H9 (cell line): ENCODE measurements at places on chromosomes 1 and 21. TPM values are rescaled to one million over a fixed set of nuclear protein-coding genes. Genes with fewer than 3 reads are reported as not detected.
A peak's percentile ranks its signal among the peaks of the same experiment; 100 is the strongest.

- no peaks in the 10 kb centered on the region for H3K27me3 ChIP-seq
- no peak overlapping the region for H3K27ac ChIP-seq
- H3K4me3 ChIP-seq: peak overlapping the region; percentile 65
- H3K4me1 ChIP-seq: no peaks in the 10 kb centered on the region; the same call in 1 of the 2 replicates
- H3K36me3 ChIP-seq: no peaks in the 10 kb centered on the region; the same call in 1 of the 3 replicates
Measured at GRCh38 chr1:205543351-205544301, 39.2 kb downstream of the CDK18 start.

DNA sequence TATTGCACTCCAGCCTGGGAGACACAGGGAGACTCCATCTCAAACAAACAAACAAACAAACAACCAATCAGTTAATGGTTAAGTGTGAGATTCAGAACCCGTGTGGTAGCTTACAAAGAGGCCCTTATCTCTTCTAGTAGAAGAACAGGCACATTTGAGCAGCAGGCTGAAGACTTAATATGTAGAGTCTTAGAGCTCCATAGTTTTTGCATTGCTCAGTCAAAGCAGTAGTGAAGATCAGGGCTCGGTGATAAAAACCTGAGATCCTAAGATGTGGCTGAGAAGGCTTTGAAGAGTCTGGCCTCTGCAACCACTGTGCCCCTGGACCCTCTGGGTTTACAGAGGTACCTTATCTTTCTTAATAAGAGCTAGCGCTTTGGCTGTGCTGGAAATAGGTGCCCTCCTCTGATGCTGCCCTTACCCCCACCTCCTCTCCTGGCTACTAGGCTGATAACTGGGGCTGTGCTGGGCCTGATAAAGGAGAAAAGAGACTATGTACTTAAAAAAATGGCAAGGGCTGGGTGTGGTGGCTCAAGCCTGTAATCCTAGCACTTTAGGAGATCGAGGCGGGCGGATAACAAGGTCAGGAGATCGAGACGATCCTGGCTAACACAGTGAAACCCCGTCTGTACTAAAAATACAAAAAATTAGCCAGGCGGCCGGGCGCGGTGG lies 10.5 kb upstream of the UCK2 start:
- H3K27me3 ChIP-seq: no peaks in the 10 kb centered on the region
- no peaks in the 10 kb centered on the region for H3K4me1 ChIP-seq
- no peak for DNase-seq
- no peak overlapping the region for H3K27ac ChIP-seq
- H3K4me3 ChIP-seq: no peak overlapping the region
- H3K36me3 ChIP-seq: 0 out of 3 replicates have a peak, but pooled peaks cover 2% of the 10 kb centered on the region

- H3K27ac ChIP-seq: no peak overlapping the region
- H3K36me3 ChIP-seq: no peaks in the 10 kb centered on the region
- no peaks in the 10 kb centered on the region for H3K27me3 ChIP-seq
- DNase-seq: no peak
Measured at GRCh38 chr1:68213843-68214242, 18.5 kb downstream of the WLS start.

DNA sequence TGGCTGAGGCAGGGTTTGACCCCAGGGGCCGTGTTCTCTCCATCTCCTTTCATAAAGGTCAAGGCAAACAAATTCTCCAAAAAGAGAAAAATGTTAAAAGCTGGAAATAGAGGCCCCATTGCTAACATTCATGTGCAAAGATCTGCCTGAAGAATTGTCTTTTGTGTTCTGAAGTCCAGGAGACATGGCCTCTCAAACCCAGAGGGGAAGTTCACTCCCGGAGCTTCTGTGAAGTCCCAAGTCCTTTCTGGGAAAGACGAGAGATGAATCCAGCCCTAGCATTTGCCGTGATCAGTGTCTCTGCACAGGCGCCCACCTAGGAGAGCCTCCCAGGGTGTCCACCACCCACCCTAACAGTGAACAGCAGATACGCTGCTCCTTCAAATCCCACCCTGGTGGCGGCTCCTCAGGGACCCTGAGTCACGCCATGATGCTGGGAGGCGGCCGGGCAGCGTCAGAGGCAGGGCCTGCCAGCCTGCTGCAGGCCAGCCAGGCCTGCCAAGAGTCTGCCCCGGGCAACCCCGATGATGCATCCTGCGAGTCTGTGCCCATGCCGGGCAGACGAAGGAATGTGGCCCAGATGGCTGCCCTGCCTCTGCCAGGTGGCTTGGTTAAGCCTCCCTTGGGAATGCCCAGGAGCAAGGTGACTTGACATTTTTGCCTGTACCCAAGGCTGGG lies 5.2 kb upstream of the C2CD2 start:
- H3K27me3 ChIP-seq: no peaks in the 10 kb centered on the region
- H3K4me3 ChIP-seq: no peak overlapping the region
- no peak for DNase-seq
- H3K4me1 ChIP-seq: no peaks in the 10 kb centered on the region; the same call in 1 of the 2 replicates

GRCh38 chr1:19010995-19011844 lies 54.7 kb upstream of the IFFO2 start:
- H3K4me1 ChIP-seq: peaks cover 4% of the 10 kb centered on the region; the same call in 1 of the 2 replicates
- H3K36me3 ChIP-seq: no peaks in the 10 kb centered on the region
- H3K27me3 ChIP-seq: no peaks in the 10 kb centered on the region
- H3K27ac ChIP-seq: no peak overlapping the region
- H3K4me3 ChIP-seq: no peak overlapping the region
- peak; percentile 68 for DNase-seq

- no peaks in the 10 kb centered on the region for H3K27me3 ChIP-seq
- H3K36me3 ChIP-seq: no peaks in the 10 kb centered on the region
- no peak overlapping the region for H3K27ac ChIP-seq
- peaks cover 7% of the 10 kb centered on the region for H3K4me1 ChIP-seq
- H3K4me3 ChIP-seq: no peak overlapping the region
Measured at GRCh38 chr1:227908359-227908758, 39.4 kb downstream of the WNT9A start.

The CELA3B gene
- not detected in 2 replicates for total RNA-seq

GRCh38 chr1:31796707-31797106 lies 19.1 kb downstream of the SPOCD1 start:
- no peak for DNase-seq
- no peaks in the 10 kb centered on the region for H3K36me3 ChIP-seq
- H3K27me3 ChIP-seq: no peaks in the 10 kb centered on the region
- no peak overlapping the region for H3K4me3 ChIP-seq

- peaks cover 13% of the 10 kb centered on the region; the same call in 1 of the 2 replicates for H3K4me1 ChIP-seq
- DNase-seq: no peak
- no peak overlapping the region for H3K4me3 ChIP-seq
- peaks cover 1% of the 10 kb centered on the region; the same call in 1 of the 2 replicates for H3K36me3 ChIP-seq
Measured at GRCh38 chr1:10514490-10515235, 39.9 kb downstream of the PEX14 start.

The LCE2A gene
- total RNA-seq: not detected in 2 replicates

GRCh38 chr1:180909005-180909414 lies 3.7 kb upstream of the KIAA1614 start:
- no peak overlapping the region for H3K4me3 ChIP-seq
- no peak for DNase-seq
- H3K27me3 ChIP-seq: no peaks in the 10 kb centered on the region
- no peak overlapping the region for H3K27ac ChIP-seq
- no peaks in the 10 kb centered on the region; the same call in 1 of the 2 replicates for H3K4me1 ChIP-seq
- no peaks in the 10 kb centered on the region for H3K36me3 ChIP-seq

DNA sequence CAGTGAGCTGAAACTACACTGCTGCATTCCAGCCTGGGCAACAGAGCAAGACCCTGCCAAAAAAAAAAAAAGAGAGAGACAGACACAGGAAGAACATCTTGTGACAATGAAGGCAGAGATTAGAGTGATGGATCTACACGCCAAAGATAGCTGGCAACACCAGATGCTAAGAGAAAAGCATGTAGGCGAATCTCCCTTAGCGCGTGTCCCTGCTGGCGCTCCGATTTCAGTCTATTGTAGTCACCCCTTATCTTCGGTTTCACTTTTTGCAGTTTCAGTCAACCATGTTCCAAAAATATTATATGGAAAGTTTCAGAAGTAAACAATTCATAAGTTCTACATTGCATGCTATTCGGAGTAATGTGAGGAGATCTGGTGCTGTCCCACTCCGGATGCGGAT lies 11.6 kb upstream of the BRDT start:
- H3K36me3 ChIP-seq: peaks cover 5% of the 10 kb centered on the region; the same call in 1 of the 2 replicates
- H3K4me1 ChIP-seq: no peaks in the 10 kb centered on the region
- DNase-seq: no peak
- no peak overlapping the region for H3K27ac ChIP-seq
- H3K4me3 ChIP-seq: no peak overlapping the region

DNA sequence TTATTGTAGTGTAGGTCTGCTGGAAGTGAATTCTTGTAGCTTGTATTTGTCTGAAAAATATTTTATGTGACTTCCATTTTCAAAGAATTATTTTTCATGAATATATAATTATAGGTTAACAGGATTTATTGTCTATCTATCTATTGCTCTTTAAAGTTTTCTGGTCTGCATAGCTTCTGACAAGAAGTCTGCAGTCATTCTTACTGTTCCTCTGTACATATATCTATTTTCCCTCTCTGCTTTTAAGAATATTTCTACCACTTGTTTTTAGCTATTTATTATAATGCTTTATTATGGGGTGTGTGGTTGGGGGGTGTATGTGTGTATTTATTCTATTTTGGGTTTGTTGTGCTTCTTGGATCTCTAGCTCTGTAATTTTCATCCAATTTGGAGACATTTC lies 77.4 kb downstream of the ETS2 start:
- no peak overlapping the region for H3K4me3 ChIP-seq
- no peaks in the 10 kb centered on the region for H3K27me3 ChIP-seq
- H3K36me3 ChIP-seq: peaks cover 38% of the 10 kb centered on the region
- DNase-seq: no peak
- no peak overlapping the region for H3K27ac ChIP-seq
- H3K4me1 ChIP-seq: no peaks in the 10 kb centered on the region

GRCh38 chr1:33494929-33495328 lies 22.5 kb downstream of the ZSCAN20 start:
- no peak overlapping the region for H3K4me3 ChIP-seq
- DNase-seq: no peak
- H3K27me3 ChIP-seq: no peaks in the 10 kb centered on the region
- H3K4me1 ChIP-seq: no peaks in the 10 kb centered on the region
- peaks cover 61% of the 10 kb centered on the region for H3K36me3 ChIP-seq
- H3K27ac ChIP-seq: no peak overlapping the region

The CRNN gene
- total RNA-seq: not detected in 2 replicates

DNA sequence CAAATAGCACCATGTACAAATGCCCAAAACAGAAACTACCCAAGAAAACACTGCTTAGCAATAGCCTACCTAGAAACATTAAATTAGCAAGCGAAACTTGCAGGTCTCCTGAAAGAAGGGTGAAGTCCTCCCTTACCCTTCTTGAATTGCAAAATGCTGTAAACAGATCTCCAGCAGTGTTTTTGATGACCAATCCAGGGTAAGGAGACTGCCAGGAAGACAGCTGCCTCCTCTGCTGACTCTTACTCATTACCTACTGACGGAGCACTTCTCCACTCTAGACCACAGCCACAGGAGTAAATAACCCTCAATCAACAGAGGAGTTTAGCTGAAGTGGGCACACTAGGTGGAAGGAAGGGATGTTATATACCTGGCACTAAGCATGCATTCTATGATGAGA lies 32.2 kb upstream of the GADD45A start:
- H3K36me3 ChIP-seq: no peaks in the 10 kb centered on the region
- no peaks in the 10 kb centered on the region for H3K27me3 ChIP-seq
- no peak overlapping the region for H3K27ac ChIP-seq
- H3K4me3 ChIP-seq: no peak overlapping the region

The ATP5PF gene
- 139 and 143 TPM in 2 replicates for total RNA-seq

- no peaks in the 10 kb centered on the region for H3K36me3 ChIP-seq
- no peaks in the 10 kb centered on the region for H3K27me3 ChIP-seq
- H3K4me1 ChIP-seq: no peaks in the 10 kb centered on the region; the same call in 1 of the 2 replicates
- no peak overlapping the region for H3K27ac ChIP-seq
Measured at GRCh38 chr1:244336232-244336899, 115.3 kb downstream of the ADSS2 start.

The CACNA1S gene
- 0.04 TPM in 1 of 2 replicates, not detected in the other for total RNA-seq

The SLAMF9 gene
- total RNA-seq: not detected in 2 replicates

The LCE1F gene
- total RNA-seq: not detected in 2 replicates

GRCh38 chr1:238257018-238257621 lies 366.4 kb upstream of the ZP4 start:
- peaks cover 4% of the 10 kb centered on the region for H3K4me1 ChIP-seq
- no peaks in the 10 kb centered on the region for H3K27me3 ChIP-seq
- no peak overlapping the region for H3K27ac ChIP-seq
- DNase-seq: no peak
- H3K36me3 ChIP-seq: no peaks in the 10 kb centered on the region

DNA sequence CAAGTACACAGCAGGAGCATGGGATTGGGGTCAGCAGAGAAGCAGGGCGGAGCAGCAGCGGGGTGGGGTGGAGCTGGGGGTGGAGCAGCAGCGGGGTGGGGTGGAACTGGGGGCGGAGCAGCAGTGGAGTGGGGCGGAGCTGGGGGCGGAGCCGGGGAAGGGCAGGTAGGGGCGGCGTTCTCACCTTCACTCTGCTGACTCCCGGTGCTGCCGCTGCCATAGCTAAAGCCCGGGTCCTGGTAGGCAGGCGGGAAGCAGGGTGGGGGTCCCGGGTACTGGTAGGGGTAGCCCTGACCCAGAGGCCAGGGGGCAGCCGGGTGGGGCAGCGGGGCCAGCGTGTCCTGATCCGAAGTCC lies 6.7 kb downstream of the TAS1R3 start:
- peaks cover 29% of the 10 kb centered on the region for H3K36me3 ChIP-seq
- no peaks in the 10 kb centered on the region for H3K4me1 ChIP-seq
- peak; percentile 73 for DNase-seq
- no peak overlapping the region for H3K27ac ChIP-seq
- no peak overlapping the region for H3K4me3 ChIP-seq

The C1orf74 gene
- 2.1 and 2.4 TPM in 2 replicates for total RNA-seq

The SPRR4 gene
- not detected in 2 replicates for total RNA-seq

DNA sequence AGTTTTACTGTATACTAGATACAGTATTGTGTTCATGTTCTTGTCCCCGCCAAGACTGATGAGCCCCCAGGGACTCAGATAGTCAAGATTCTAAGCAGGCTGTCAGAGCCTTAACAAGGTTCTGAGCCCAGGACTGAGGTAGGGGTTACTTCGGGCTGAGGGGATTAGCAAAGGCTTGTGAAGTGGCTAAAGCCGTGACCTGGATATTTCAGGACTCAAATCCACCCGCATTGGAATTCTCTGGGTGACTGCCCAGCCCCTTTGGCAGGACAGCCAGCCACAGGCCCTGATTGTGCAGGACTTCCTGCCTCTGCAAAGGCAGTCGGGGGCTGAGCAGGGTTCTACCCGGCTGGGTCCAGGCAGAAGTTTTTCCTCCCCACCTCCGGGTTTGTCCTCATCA lies at the start of gene PLA2G5:
PLA2G5 (plus strand) TSS at position 321 of the 400 bp plus-strand sequence. CDS start 14,637 bp downstream, outside the sequence.
- H3K27me3 ChIP-seq: no peaks in the 10 kb centered on the region
- no peak within 1 kb of the TSS for H3K27ac ChIP-seq
- H3K4me3 ChIP-seq: no peak within 1 kb of the TSS; the same call in 2 of the 3 replicates
- no peaks in the 10 kb centered on the region for H3K36me3 ChIP-seq
- DNase-seq: no peak

- no peaks in the 10 kb centered on the region for H3K36me3 ChIP-seq
- no peak overlapping the region for H3K4me3 ChIP-seq
- H3K27me3 ChIP-seq: no peaks in the 10 kb centered on the region
- no peaks in the 10 kb centered on the region for H3K4me1 ChIP-seq
- no peak overlapping the region for H3K27ac ChIP-seq
Measured at GRCh38 chr1:67609577-67610341, 75.2 kb upstream of the GADD45A start.

- H3K36me3 ChIP-seq: no peaks in the 10 kb centered on the region
- H3K4me1 ChIP-seq: no peaks in the 10 kb centered on the region
- no peaks in the 10 kb centered on the region for H3K27me3 ChIP-seq
- H3K4me3 ChIP-seq: no peak overlapping the region
- no peak for DNase-seq
- no peak overlapping the region for H3K27ac ChIP-seq
Measured at GRCh38 chr1:94773931-94774422, 46.2 kb upstream of the SLC44A3 start.

The DTL gene
- total RNA-seq: 70.1 and 73.0 TPM in 2 replicates

The FCRL5 gene
- total RNA-seq: 0.98 and 1.1 TPM in 2 replicates

The DMBX1 gene
- 2.3 and 2.5 TPM in 2 replicates for total RNA-seq

The NES gene
- total RNA-seq: 167 and 168 TPM in 2 replicates

The DISP3 gene
- 3.5 and 3.6 TPM in 2 replicates for total RNA-seq
